Psoas muscle (tissue), 8 donors: ENCODE measurements at places on chromosomes 13 and 19. TPM values are rescaled to one million over a fixed set of nuclear protein-coding genes. Genes with fewer than 3 reads are reported as not detected.

Gene GSX1
- not detected for polyA plus RNA-seq

DNA sequence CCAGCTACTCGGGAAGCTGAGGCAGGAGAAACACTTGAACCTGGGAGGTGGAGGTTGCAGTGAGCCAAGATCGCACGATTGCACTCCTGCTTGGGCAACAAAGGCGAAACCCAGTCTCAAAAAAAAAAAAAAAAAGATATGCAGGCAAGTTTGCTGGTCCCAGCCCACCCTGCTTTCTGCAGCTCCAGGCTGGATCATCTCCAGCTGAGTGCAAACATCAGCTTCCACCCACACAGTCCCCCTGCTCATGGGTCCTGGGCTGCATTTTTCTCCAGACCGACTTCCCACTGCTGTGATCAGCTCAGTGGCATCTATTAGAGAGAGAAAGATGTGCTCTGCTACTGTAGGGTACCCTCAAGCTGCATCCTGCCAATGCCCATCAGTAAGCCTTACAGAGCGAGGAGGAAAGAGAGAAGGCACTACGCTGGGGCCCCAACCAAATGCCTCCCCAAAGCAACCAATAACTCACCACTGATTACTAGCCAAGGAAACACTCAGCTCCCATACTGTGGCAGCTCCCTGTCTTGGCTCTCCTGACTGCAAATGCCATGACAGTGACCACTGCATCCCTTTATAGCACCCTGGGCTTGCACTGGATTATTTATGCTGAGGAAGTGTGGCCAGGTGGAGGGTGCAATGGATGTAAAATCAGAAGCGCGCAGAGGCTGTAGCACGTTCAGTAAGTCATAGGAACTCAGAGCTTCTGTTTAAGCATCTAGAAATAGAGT lies 170.9 kb upstream of the ZNF507 start:
- no peak for DNase-seq

DNA sequence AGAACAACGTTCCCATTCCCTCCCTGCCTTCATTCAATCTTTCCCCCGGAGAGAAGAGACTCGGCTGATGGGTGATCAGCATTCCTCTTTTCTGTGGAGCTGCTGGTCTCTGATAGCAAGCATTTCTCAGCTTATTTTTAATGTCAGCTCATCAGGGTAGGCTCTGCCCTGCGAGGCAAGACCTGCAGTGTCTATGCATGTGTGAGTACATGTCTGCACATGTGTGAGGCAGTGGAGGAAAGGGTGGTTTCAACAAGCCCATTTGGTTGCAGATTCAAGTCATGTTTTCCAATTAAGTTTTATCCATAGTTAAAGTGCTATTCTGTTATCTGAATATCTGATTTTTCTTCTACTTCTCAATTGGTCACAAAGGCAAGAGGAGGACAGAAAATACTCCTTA lies 19.5 kb downstream of the SLC10A2 start:
- no peak for DNase-seq

GRCh38 chr13:99991013-99991827 lies 9.6 kb downstream of the ZIC2 start:
- no peak for DNase-seq
